Mammary microvascular endothelial cell (primary cell): ENCODE measurements at places on chromosomes 6 and 20. TPM values are rescaled to one million over a fixed set of nuclear protein-coding genes. Genes with fewer than 3 reads are reported as not detected.

The ASIP gene
- total RNA-seq = not detected in 2 replicates

The PANK2 gene
- total RNA-seq = 40.6 and 49.6 TPM in 2 replicates

The PLCG1 gene
- 70.7 and 79.1 TPM in 2 replicates for total RNA-seq

The BPIFB1 gene
- total RNA-seq = not detected in 2 replicates

The RNF182 gene
- 4.2 and 5.3 TPM in 2 replicates for total RNA-seq

The MATN4 gene
- 0.20 TPM in 1 of 2 replicates, not detected in the other for total RNA-seq

The TUBB1 gene
- not detected in 2 replicates for total RNA-seq

The LIN28B gene
- not detected in 2 replicates for total RNA-seq

The SMPDL3A gene
- 4.2 and 6.4 TPM in 2 replicates for total RNA-seq

The CST4 gene
- total RNA-seq = 0.25 TPM in 1 of 2 replicates, not detected in the other

The SIRPD gene
- total RNA-seq = not detected in 2 replicates

The MYLK4 gene
- total RNA-seq = 0.05 and 0.20 TPM in 2 replicates

The LINC00237 gene
- total RNA-seq = not detected in 2 replicates

The BPIFB2 gene
- total RNA-seq = not detected in 2 replicates

The DNPH1 gene
- 96.9 and 164 TPM in 2 replicates for total RNA-seq

The QRSL1 gene
- total RNA-seq = 8.0 and 9.6 TPM in 2 replicates

The AIF1 gene
- total RNA-seq = not detected in 2 replicates

The PLA2G7 gene
- total RNA-seq = 0.13 TPM in 1 of 2 replicates, not detected in the other

The ARFGEF3 gene
- total RNA-seq = 5.3 and 6.5 TPM in 2 replicates

The GSTA3 gene
- total RNA-seq = not detected in 2 replicates

The TCF15 gene
- 8.6 and 10.7 TPM in 2 replicates for total RNA-seq

The SLC22A7 gene
- total RNA-seq = not detected in 2 replicates

The SNAP25 gene
- 0.20 and 0.73 TPM in 2 replicates for total RNA-seq

The TFAP2B gene
- total RNA-seq = under 0.01 TPM in 1 of 2 replicates, not detected in the other

The PI3 gene
- total RNA-seq = not detected in 2 replicates

The PRR18 gene
- total RNA-seq = not detected in 2 replicates

The TRIM10 gene
- total RNA-seq = not detected in 2 replicates

The PRL gene
- not detected in 2 replicates for total RNA-seq

The FHL5 gene
- not detected in 2 replicates for total RNA-seq

The SLC17A9 gene
- 12.0 and 13.1 TPM in 2 replicates for total RNA-seq

The HLA-DRA gene
- total RNA-seq = not detected in 2 replicates

The OXT gene
- total RNA-seq = not detected in 2 replicates

The RHAG gene
- total RNA-seq = not detected in 2 replicates

The NXT1 gene
- total RNA-seq = 75.4 and 76.7 TPM in 2 replicates

The TCF21 gene
- not detected in 2 replicates for total RNA-seq

The FAM135A gene
- 7.7 and 8.6 TPM in 2 replicates for total RNA-seq

The EEF1A2 gene
- total RNA-seq = 0.20 and 0.40 TPM in 2 replicates

The ARG1 gene
- total RNA-seq = not detected in 2 replicates

The COL19A1 gene
- not detected in 2 replicates for total RNA-seq

The C20orf144 gene
- total RNA-seq = 0.05 TPM in 1 of 2 replicates, not detected in the other

The C6orf141 gene
- 10.6 and 11.3 TPM in 2 replicates for total RNA-seq
